ENCODE measurements at places on chromosomes 7 and 10. TPM values are rescaled to one million over a fixed set of nuclear protein-coding genes. Genes with fewer than 3 reads are reported as not detected.

The MMRN2 gene
- 0.27 TPM for total RNA-seq

The FAM200A gene
- 10.9 TPM for total RNA-seq

The CPEB3 gene
- total RNA-seq: 1.4 TPM

GRCh38 chr10:22609719-22610465, 104.5 kb downstream of the PIP4K2A start:
- no peak overlapping the region for H3K27ac ChIP-seq
- H3K36me3 ChIP-seq: peaks cover 22% of the 10 kb centered on the region
- no peak for DNase-seq
- peaks cover 34% of the 10 kb centered on the region for H3K4me1 ChIP-seq
- no peak overlapping the region for H3K4me3 ChIP-seq

- no peak overlapping the region for H3K27ac ChIP-seq
- H3K27me3 ChIP-seq: no peaks in the 10 kb centered on the region
- no peaks in the 10 kb centered on the region for H3K36me3 ChIP-seq
- H3K4me3 ChIP-seq: no peak overlapping the region
- peaks cover 38% of the 10 kb centered on the region for H3K4me1 ChIP-seq
Measured at GRCh38 chr7:69859342-69859741, 261.1 kb downstream of the AUTS2 start.

- no peak for DNase-seq
- peaks cover 18% of the 10 kb centered on the region for H3K36me3 ChIP-seq
- H3K4me1 ChIP-seq: peaks cover 37% of the 10 kb centered on the region
- peak overlapping the region; percentile 63 for H3K27ac ChIP-seq
- peak overlapping the region; percentile 100 for H3K4me3 ChIP-seq
Measured at GRCh38 chr7:99407872-99408378, 472 bp downstream of the PDAP1 start.

DNA sequence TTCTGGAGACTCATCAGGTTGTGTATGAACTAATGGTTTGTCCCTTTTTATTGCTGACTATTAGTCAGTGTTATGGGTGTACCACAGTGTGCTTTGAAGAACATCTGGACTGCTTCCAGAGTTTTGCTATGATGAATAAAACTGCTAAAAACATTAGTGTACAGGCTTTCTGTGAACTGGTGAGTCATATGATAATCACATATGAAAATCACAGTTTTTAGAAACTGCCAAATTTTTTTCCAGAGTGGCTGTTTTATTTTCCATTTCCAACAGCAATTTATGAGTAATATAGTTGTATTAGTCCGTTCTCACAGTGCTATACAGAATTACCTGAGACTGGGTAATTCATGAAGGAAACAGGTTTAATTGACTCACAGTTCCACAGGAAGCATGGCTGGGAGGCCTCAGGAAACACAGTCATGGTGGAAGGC, 281.2 kb upstream of the VSTM2A start:
- no peaks in the 10 kb centered on the region for H3K4me1 ChIP-seq
- H3K36me3 ChIP-seq: no peaks in the 10 kb centered on the region
- no peak overlapping the region for H3K27ac ChIP-seq
- no peaks in the 10 kb centered on the region for H3K27me3 ChIP-seq
- no peak overlapping the region for H3K4me3 ChIP-seq
- no peak for DNase-seq

GRCh38 chr10:24518981-24519597, 204.6 kb downstream of the ARHGAP21 start:
- H3K27me3 ChIP-seq: no peaks in the 10 kb centered on the region
- H3K27ac ChIP-seq: no peak overlapping the region
- H3K4me1 ChIP-seq: no peaks in the 10 kb centered on the region

DNA sequence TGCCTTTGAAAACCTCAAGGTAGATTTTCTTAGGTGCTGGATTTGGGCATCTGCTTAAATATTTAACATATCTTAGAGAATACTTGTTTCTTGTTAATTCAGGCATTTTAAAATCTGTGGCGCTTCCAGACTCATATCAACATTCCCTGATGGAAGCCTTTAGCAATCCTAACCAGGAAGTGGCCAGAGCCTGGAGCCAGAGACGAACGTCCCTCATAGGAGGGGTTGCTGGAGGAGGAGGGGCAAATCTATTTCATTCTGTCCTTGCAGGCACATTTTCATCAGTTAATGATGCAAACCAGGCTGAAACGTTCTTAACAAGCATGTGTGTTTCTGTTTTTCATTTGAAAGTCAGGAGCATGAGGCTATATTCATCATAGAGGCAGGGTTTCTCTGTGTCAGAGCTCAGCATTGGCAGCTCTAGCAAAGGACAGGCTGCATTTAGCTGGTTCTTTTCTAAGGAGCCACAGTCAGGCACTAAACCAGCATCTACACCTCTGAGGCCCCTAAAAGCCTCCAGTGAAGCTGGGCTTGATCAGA, 17.8 kb upstream of the IFIT2 start:
- H3K4me3 ChIP-seq: peak overlapping the region; percentile 52
- no peak for DNase-seq
- H3K27me3 ChIP-seq: no peaks in the 10 kb centered on the region
- peaks cover 21% of the 10 kb centered on the region for H3K4me1 ChIP-seq
- no peaks in the 10 kb centered on the region for H3K36me3 ChIP-seq

DNA sequence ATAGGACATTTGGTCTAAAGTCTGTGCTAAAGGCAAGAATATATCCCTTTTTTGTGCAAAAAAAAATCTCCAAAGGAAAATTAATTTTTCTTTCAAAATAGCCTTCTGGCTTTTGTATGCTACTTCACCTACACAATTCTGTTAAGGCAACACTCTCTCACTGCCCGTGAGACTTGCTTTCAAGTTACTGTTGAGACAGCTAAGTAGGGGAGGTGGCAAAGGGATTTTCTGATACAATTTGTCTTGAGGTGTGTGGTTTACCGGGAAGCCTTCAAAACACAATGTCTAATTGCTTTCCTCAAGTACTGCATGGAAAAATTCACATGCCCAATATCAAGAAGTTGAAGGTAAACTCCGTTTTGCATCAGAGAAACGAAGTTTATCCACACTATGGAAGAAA, 50.8 kb upstream of the RSU1 start:
- H3K36me3 ChIP-seq: no peaks in the 10 kb centered on the region
- H3K27me3 ChIP-seq: no peaks in the 10 kb centered on the region
- no peak overlapping the region for H3K4me3 ChIP-seq
- no peak overlapping the region for H3K27ac ChIP-seq

- peaks cover 2% of the 10 kb centered on the region for H3K27me3 ChIP-seq
- no peaks in the 10 kb centered on the region for H3K36me3 ChIP-seq
- H3K27ac ChIP-seq: no peak overlapping the region
- no peak for DNase-seq
- H3K4me1 ChIP-seq: no peaks in the 10 kb centered on the region
- no peak overlapping the region for H3K4me3 ChIP-seq
Measured at GRCh38 chr10:108894402-108895301, 1028.7 kb downstream of the XPNPEP1 start.

DNA sequence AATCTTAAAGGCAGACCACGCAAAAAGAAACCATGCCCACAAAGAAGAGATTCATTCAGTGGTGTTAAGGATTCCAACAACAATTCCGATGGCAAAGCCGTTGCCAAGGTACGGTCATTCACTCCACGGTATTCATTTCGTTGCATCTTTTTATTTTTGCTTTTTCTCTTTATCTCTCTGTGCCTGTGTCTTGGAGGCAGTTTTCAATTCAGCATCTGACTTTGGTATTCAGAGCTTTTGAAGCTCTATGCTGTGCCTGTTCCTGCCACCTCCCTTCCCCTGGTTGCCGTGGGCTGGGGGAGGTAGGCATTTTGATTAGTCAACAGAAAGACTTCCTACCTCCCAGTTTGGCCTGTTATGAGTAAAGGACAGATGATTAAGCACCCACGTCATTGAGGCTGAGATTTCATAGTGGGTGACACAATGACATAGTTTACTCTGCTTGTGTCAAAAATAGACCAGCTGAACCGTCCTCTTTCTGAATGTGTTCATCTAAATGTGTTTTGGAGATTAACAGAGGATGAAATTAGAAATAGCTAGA, 149.5 kb downstream of the ARID5B start:
- peaks cover 15% of the 10 kb centered on the region for H3K36me3 ChIP-seq
- H3K4me1 ChIP-seq: peaks cover 70% of the 10 kb centered on the region
- H3K27me3 ChIP-seq: no peaks in the 10 kb centered on the region
- DNase-seq: no peak
- H3K27ac ChIP-seq: peak overlapping the region; percentile 98

Measured in neural crest cell (in vitro differentiated cells).